AG09319 (cell line): ENCODE measurements at places on chromosomes 2 and 18.

- DNase-seq = peak; percentile 67
These were observed at the start of gene IRS1 for GRCh38 chr2:226799211-226799975. TSS of gene IRS1 (minus strand) at chr2:226799820. CDS start at chr2:226798738, 1,082 bp downstream.

DNA sequence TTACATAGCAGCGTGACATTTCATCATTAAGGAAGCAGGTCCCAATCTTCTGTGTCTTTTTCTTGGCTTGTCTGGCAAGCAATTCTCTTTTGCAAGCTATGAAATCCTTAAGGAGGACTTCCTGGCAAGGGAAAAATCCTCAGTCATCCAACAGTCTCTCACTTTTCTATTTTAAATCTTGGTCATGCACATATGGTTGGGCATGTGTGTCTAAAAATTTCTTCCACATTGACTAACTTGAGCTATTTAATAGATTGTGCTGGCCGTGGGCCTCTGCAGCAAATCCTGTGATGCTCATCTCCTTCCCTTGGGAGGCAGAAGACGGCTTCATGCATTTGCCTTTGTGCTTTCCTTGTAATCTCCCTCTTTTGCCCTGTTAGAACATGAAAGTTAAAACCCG is 634.3 kb upstream of the FANCL start:
- DNase-seq = no peak

GRCh38 chr18:5452943-5453443 is 90.8 kb downstream of the EPB41L3 start:
- no peak for DNase-seq

- no peak for DNase-seq
These were observed 152.6 kb upstream of the SLC1A4 start for GRCh38 chr2:64836566-64836965.

DNA sequence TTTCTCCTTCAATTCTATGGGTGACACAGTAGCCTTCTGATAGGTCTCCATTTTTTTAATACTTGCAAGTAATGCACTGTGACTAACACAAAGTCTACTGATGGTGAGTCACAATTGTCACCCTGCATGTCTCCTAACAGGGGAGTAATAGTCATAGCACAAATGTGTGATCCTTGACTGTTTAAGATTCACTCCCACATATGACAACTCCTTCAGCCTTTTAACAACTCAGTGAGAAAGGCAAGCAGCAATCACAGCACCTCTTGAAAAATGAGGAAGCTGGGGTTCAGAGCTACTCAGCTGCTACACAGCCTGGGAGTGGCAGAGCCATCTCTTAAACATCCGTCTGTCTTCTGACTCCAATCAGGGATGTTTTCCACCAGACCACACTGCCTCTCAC is 63.8 kb downstream of the EHD3 start:
- DNase-seq = no peak

- DNase-seq = no peak
These were observed 161.2 kb downstream of the PTPRM start for GRCh38 chr18:7728297-7728696.

DNA sequence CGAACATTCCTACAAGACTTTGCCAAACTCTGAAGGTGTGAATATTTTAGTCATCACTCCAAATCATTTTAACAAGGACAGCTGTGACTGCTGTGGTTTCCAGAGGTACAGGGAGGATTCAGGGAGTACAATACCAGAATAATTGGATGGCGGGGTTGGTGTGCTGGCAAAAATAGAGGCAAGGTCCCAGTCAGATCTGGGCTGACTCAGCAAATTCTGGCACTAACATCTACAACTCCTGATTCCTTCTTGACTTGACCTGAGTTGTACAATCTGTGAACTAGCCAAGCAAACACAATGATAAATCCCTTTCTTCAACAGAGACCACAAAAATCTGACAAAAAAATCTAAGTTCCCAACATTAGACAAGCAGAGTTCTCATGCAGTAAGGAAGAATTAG is 40.4 kb downstream of the RMP24 start:
- no peak for DNase-seq

GRCh38 chr2:88090446-88091283 is 23.0 kb downstream of the SMYD1 start:
- no peak for DNase-seq

DNA sequence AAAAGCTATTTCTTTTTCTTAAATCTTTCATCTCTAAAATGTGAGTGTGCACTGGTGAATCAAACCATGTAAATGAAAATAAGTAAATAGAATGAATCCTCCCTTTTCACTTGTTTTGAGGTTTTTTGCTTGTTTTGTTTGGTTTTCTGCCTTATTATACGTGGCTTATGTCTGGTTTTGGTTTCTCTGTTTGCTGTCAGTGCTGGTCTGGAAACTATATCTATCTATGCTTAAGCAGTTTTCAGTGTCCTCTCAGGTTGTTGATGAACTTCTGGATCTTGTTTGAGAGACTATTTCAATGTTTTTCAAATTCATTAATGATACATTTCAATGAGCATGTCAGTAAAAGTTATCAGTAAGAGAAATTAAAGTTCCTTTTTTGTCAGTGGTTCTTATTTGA is 48.1 kb upstream of the TNFRSF11A start:
- DNase-seq = no peak

- no peak for DNase-seq
These were observed 1682.2 kb upstream of the TMEFF2 start for GRCh38 chr2:193876980-193877379.
